EH (cell line): ENCODE measurements at places on chromosomes 1 and 21.
A peak's percentile ranks its signal among the peaks of the same experiment; 100 is the strongest.

- no peak for DNase-seq
These were observed 255.5 kb upstream of the SGIP1 start for GRCh38 chr1:66278260-66279021.

- no peak for DNase-seq
These were observed 262.3 kb downstream of the LRRC40 start for GRCh38 chr1:69943030-69943429.

GRCh38 chr1:204729516-204729915 lies 44.0 kb upstream of the LRRN2 start:
- DNase-seq: no peak

- DNase-seq: no peak
These were observed 198.4 kb downstream of the HHAT start for GRCh38 chr1:210527091-210527490.

GRCh38 chr1:234863551-234863971 lies 253.6 kb upstream of the IRF2BP2 start:
- DNase-seq: peak; percentile 81

DNA sequence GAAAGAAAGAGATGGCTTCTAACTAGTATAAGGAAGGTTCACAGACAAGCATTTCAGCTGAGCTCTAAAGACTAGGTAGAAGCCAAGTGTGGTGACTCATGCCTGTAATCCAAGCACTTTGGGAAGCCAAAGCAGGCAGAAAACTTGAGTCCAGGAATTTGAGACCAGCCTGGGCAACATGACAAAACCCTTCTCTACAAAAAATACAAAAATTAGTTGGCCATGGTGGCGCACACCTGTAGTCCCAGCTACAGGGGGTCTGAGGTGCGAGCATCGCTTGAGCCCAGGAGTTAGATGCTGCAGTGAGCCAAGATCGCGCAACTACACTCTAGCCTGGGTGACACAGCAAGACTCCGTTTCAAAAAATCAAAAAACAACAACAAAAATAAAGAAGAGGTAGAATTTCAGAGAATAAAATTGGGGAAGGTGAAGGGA lies 27.8 kb downstream of the FBXO42 start:
- peak; percentile 86 for DNase-seq

- no peak for DNase-seq
These were observed 25.0 kb downstream of the TTC39A start for GRCh38 chr1:51305371-51305823.

GRCh38 chr1:9271861-9272595 lies 20.7 kb upstream of the SPSB1 start:
- DNase-seq: no peak

GRCh38 chr1:88149686-88150085 lies 534.4 kb upstream of the PKN2 start:
- no peak for DNase-seq

DNA sequence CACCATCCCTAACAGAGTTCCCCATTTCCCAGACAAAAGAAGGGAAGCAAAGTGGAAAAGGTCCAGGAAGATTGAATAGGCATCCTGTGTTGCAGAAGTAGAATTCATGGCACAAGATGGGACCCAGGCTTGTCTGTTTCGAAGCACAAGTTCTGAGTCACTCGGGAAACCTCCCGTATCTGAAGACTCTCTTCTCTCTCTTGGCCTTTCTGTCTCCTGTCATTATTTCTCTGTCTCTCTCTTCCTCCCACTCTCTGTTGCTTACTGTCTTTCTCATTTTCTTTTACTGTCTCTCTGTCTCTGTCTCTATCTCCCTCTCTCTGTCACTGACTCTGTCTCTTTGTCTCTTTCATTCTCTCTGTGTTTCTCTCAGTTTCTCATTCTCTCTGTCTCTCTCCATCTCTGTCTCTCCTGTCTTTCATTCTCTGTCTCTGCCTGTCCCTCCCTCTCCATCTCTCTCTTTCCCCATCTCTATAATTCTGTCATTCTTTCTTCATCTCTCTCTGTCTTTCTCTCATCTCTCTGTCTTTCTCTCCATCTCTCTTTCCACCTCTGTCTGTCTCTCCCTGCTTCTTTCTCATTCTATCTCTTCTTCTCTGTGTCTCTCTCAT lies 23.7 kb downstream of the RNF187 start:
- DNase-seq: no peak

- DNase-seq: no peak
These were observed 138.3 kb downstream of the TOMM20 start for GRCh38 chr1:234990328-234990675.

DNA sequence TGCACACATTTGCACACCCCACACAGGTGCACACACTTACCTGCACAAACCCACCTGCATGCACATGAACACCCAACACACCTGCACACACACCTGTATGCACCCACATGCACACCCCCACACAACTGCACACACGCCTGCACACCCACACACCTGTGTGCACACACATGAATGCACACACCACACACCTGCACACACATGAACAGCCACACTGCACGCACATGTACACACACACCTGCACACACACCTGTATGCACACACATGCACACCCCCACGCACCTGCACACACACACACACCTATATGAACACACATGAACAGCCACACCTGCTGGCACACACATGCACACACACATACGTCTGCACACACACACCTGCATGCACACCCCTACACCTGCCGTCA lies 17.9 kb upstream of the TTC34 start:
- no peak for DNase-seq

- no peak for DNase-seq
These were observed 223.4 kb upstream of the DUSP10 start for GRCh38 chr1:221965252-221965651.

- DNase-seq: peak; percentile 60
These were observed 156.9 kb upstream of the GJB5 start for GRCh38 chr1:34597877-34598514.

DNA sequence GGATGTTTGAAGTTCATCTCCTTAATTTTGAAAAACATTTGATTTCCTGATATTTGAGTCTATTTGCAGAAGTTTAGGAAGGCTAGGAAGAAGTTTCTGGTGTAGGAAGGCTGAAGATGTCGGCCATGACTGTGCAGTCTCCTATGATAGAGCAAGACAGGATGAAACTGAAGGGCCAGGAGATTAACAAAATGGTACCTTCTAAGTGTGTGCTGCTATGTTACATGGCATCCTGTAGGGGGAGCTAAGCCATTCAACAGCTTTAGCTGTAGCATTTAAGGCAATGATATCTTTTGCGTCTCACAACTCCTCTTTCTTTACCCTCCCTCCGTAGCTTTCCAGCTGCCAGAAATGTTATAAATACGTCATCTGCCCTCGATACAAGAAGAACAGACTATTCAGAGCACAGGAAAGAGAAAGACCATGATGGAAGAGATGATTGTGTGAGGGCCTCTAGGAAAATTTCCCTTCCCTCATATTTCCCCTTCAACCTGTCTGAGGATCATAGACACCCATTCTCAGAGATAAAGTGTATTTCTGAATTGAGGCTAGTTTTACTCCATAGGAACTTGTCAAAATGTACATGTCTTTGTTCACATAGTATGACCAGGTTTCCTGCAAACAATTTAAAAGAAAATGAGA lies 61.1 kb downstream of the XCL1 start:
- DNase-seq: peak; percentile 37

DNA sequence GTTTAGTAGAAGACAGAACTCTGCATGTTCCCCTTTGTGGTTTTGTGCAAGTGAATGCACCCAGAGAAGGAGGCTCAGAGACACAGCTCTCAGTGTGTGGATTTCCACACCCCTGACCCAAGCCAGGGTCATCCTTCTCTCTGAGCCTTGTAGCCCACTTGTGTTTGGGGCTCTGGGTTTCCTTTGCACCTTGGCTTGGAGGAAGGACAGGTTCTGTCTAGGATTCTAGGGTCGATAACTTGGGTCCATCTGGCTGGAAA lies 27.2 kb downstream of the MYOG start:
- no peak for DNase-seq

DNA sequence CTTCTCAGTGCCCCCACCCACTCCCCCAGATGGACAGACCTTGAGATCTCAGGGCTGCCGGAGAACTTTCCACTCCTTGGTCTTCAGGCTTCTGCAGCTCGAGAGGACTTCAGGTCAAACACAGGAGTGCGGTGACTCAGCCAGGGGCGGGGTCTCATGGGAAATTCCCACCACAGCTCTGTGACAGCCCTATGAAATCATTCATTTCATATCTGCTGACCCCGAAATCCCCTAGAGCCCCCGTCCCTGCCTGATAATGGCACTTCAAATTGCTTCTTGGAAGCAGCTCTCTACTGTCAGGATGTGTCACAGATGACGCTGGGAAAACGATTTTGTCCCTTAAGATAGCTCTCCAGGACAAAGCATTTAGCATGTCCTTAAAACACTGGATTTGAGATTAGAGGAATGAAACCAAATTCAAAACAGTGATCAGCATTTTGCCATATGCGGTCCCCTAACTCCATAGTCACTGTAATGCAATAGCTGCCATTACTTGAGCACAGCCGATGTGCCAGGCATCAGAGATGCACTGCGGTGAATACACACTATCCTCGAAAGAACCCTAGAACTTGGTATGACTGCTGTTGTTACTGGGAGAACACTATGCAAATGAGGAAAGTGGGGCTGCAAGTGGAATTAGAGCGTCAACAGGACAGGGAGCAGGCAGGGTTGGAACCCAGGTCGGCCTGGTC lies at the start of gene TNFRSF9:
Gene TNFRSF9, minus strand, starts transcription at position 95 of the 692 bp plus-strand sequence. CDS start 845 bp downstream, outside the sequence.
- no peak for DNase-seq

DNA sequence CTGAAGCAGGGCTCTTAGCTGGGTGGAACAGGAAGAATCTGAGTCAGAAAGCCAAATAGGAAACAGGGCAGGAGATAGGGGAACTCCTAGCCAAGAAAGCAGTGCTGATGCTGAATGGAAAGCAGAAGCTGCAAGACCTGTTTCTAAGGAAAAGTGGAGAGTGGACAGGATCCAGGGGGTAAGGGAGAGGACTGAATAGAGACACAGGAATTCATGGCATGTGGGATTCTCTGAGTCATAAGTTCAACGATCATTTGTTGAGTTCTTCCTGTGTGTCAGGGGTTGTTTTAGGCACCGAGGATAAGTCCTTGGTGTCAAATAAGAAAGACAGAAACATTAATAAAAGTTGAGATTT lies 153.8 kb upstream of the FGGY start:
- peak; percentile 98 for DNase-seq

DNA sequence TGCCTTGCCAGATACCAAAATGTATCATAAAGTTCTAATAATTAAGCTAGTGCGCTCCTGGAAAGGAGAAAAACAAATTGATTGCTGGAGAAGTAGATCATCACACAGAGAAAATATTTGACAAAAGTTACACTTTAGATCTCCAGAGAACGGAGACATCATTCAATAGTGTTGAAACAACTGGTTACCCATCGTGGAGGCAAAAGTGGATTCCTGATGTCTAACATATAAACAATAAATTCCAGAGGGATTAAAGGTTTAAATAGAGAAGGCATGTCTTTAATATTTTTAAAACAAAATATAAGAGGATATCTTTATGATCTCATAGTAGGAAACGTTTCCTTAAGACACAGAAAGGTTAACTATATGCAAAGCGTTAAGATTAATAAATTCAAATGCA lies 41.0 kb downstream of the NRIP1 start:
- peak; percentile 62 for DNase-seq

- DNase-seq: no peak
These were observed 30.4 kb downstream of the TMEM63A start for GRCh38 chr1:225851805-225852204.

GRCh38 chr1:17661546-17662157 lies 93.5 kb upstream of the ACTL8 start:
- peak; percentile 65 for DNase-seq

DNA sequence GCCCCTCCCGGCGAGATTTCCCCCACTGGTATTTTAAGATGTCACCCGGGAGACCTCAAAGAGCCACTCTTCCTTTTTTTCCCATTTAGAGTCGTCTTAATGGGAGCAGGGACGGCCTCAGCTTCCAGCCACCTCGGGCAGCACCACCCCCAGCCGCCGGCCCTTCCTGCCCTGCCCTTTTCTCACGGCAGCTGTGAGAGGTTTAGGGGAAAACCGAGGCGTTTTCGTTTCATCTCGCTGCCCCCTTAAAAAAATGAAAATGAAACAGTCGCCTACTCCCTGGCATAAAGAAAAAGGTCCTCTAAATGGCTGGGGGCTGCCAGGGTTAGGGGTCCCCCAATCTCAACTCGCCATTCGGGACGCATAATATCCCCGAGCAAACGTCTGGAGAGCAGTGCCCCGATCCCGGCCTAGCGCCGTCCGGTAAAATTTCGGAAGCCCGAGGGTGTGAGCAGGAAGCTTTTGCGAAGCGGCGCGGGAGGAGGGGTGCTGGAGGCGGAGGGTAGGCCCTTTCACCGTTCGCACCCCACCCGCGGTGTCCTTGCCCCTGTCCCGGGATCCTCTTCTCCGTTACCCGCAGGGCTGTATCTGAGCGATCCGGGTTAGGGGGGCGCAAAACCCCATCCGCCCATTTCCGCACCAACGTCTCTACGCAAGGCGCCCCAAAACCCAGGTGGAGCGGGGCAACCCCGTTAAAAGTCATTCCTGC lies 1.2 kb downstream of the RUNX3 start:
- DNase-seq: peak; percentile 48

- no peak for DNase-seq
These were observed 3.6 kb upstream of the PTGS2 start for GRCh38 chr1:186683652-186684410.

- DNase-seq: peak; percentile 48
These were observed 57.8 kb upstream of the KCNJ6 start for GRCh38 chr21:37974081-37974480.

DNA sequence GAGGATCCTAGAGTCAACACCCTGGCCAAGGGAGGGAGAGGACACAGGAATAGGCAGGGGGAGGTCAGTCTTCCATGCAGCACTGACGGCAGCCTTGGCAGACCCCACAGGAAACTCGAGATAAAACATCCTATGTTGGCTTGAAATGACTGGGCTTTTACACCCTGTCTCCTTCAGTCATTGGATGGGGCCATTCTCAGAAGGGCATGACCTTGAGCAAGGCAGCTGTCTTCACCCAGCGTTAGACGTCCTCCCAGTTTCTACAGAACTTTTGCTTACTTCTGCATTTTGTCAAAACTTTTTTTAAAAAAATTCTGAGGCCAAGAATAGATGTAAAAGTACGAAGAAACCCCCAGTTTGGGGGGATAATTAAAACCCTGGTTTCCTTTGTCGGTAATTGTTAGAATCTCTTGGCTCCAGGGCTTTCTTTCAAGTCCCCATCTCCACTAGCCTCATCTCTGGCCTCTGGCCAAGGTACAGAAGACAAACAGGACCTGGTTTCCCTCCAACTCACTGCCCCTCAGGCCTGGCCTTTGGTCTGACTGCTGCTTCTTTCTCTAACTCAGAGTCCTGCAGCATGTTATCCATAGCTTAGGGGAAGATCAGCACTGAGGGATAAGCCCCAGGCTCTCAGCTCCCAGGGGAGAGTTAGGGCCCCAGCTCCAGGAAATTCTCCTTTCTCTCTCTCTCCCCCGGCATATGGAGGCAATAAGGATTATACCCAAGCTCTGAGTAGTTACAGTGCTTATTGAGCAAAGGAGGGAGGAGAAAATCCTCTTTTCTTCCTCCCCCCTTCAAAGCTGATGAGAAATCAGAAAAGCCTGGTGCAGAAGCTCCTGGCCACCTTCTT lies 51.6 kb upstream of the KCND3 start:
- no peak for DNase-seq
